ENCODE measurements at places on chromosomes 6 and 20.

DNA sequence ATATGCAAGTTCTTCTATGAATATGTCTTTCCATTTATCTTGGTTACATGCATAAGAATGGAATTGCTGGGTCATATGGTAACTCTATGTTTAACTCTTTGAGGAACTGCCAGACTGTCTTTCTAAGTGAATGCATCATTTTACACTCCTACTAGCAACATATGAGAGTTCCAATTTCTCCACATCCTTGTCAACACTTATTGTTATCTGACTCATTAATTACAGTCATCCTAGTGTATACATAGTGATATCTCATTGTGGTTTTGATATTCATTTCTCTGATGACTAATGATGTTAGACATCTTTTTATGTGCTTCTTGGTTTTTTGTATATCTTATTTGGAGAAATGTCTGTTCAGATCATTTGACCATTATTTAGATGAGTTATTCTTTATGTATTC is 96.7 kb upstream of the LAMP5 start:
- no peak for DNase-seq

DNA sequence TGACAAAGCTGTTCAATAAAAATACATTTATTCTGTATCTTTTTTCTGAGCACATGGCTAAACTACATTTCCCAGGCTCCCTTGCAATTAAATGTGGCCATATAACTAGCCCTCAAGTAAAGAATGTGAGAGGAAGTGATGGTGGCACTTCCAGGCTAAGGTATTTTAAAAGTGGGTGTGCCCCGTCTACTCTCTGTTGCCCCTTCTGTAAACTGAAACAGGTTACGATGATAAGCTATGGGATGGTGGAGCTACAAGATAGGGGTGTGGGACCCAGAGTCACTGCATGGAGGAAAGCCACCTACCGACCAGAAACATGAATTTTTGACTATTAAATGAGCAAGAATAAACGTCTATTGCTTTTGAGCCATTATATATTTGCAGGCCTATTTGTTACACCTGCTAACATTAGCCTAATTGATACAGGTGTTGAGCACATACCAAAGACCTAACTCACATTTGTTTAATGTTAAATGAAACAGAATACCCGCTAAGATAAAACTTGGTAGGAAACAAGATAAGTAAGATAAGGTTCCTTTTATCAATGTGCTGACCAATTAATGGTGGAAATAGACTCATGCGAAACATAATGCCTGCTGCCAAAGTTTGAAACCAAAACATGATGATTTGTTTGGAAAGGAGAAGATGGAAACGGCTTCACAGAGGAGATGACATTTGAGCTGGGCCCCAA is 3.1 kb downstream of the FYN start:
- no peak for DNase-seq

- DNase-seq, result no peak
Observed at GRCh38 chr6:33790379-33790778, 1.4 kb upstream of the LEMD2 start.

- DNase-seq, result no peak
Observed at GRCh38 chr6:136646377-136646776, 96.2 kb upstream of the MAP7 start.

GRCh38 chr6:146892283-146892612 is 293.5 kb downstream of the ADGB start:
- no peak for DNase-seq

DNA sequence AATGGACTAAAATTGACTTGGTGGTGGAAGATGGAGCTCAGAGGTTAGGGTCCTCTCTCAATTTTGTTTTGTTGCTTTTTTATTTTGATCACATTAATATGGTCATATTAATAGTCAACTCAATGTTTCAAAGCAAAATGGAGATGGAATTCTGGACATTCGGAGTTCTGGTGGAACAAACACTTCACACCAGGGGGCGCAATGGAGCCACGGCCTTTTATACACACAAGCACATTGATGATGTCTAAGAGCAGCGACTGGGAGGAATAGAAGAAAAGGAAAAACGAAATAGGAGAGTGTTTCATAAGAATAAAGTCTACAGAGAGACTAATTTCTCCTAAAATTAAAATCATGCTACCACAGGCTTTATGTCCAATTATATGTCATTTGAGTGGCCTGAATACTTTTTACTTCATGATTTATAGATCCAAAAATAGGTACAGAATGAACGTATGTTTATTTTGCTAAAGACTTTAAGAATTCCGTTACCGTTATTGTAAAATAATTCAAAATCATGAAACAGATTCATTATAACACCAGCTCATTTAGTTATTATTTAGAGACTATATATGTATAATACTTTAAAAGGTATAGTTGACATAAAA is 197.6 kb upstream of the SASH1 start:
- DNase-seq, result peak; percentile 79

- DNase-seq, result no peak
Observed at GRCh38 chr6:43389730-43390295, 20.4 kb upstream of the ZNF318 start.

DNA sequence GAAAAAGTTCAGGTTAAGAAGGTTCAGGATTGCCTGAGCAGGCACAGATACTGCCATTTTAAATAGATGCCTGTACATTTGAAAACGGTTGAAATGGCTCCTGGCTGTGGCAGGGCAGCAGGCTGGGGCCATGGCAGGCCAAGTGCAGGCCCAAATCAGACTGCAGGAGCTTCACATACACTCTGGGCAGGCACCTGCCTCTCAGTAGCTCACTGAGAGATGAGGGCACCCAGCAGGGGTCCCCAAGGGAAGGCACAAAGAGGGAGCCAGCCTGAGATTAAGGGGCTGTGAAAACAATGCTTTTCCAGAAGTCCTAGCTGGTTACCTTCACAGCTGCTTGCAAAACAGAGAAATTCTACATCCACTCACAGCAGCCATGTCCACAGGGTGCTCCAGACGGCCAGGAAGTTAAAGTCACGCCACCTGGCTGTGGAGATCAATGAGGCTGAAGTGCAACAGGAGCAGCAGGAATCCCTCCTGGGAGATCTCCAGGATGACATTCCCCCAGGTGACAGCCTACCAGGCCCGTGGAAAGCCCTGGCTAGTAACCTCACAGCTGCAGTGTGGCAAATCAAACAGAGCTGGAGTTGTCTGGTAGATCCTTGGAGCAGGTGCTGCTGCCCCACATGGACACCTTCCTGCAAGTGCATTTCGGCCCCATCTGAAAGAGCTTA is 6.2 kb upstream of the RAET1E start:
- DNase-seq, result no peak

All from HEK293T (cell line).